ENCODE measurements at places on chromosomes 16 and 17.
A peak's percentile ranks its signal among the peaks of the same experiment; 100 is the strongest.

DNA sequence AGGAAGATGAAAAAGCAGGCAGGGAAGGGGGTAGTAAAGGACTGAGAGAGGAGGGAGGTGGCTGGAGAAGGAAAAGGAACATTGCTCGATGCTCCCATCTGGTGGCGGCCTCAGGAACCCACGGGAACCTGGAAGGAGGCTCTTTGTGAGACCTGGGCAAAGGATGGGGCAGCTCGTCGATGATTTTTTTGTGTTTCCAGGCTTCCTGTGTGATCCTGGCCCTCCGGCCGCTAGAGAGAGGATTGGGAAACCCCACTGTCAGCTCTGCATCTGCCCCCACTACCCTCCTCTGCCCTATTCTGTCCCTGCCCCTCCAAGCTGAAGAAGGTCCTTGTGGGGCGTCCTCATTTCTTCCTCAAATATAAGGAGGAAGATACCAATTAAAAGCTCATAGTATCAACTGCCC is 6.6 kb downstream of the WFIKKN2 start:
- DNase-seq: peak; percentile 90

- no peak for DNase-seq
These were observed 1.5 kb downstream of the MFSD6L start for GRCh38 chr17:8797621-8798175.

DNA sequence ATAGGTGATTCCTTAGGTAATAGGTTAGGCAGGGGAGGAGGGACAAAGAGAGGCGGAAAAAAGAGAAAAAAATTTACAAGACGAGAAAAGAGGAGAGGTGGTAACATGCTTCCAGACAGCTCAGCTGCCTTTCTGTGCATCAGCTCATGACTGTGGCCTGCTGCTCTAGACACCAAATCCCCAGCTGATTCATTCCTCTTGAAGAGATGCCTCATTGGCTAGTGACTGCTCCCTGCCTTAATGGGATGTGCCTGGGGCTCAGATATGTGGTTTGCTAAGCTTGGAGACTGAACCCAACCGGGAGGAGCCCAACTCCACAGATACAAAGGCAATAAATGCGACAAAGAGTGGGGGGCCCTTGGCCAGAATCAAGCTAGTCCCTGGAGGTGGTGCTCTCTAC is 105.9 kb upstream of the FAM20A start:
- DNase-seq: no peak

DNA sequence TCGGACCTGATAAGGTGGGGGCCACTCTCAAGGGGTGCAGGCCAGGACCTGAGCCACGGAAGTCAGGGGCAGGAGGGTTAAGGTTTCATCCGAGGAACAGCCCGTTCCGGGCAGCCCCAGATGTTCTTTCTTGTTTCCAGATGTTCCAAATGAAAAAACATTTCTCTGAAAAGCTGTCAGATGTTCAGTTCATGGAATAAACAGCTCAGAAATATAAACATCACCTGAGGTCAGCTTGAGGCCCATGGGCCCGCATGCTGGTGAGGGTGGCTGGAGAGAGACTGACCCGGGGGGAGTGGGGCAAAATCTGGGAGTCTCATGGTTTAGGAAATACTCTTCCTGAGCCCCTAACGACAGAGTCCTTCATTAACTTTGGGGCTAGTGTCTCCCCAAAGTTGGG is 1.5 kb upstream of the CD79B start:
- no peak for DNase-seq

DNA sequence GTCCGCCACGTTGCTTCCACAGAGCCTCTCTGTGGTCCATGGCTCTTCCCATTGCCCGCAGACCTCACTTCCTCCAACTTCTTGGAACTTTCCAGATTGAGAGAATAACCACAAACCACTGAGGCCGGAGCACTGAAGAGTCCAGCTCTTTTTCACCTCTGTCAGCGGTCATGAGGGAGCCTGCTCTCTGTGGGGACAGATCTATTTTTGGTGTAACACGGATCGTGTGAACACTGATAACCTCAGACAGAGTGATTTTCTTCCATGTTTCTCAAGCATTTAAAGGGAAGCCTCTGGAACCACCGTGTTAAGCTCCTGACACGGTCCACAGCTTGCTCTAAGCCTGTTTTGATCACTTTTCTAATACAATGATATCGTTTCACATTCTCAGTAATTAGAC is 49.7 kb downstream of the NTN1 start:
- no peak for DNase-seq

Data from Ammon's horn (tissue), 1 donor.